ENCODE measurements at places on chromosomes 3 and 15.

- no peak for DNase-seq
These were observed 114.9 kb downstream of the PLD1 start for GRCh38 chr3:171695426-171695825.

DNA sequence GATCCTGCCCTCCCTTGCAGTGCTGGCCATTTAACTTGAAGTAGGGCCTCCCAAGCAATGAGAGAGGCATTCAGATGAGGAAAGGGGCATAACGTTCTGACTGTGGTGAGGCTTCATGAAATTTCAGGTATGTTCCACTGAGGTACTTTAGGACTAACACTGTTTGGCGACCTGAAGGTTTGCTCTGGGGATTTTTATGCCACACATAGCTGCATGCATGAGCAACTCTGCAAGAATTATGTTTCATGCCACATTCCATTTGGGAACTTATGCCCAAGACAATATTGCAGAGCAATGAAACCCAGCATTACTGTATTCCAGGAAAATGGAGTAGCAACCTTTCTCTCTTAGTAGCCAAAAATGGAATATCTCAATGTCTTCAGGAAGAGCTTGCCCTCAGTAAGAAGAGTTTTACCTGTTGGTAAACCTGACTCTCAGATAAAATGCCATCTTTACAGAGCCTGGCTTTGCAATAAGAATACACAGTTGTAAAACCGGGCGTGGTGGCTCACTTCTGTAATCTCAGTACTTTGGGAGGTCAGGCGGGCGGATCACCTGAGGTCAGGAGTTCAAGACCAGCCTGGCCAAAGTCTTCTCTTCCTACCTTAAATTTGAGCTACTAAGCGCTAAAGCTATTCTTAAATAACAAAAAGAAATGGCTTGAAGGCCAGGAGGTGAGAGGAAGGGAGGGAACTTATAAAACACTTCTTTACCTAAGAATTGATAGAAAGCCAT, 16.7 kb upstream of the TBL1XR1 start:
- no peak for DNase-seq

GRCh38 chr15:101135532-101136166, 116.2 kb downstream of the CHSY1 start:
- DNase-seq, result no peak

- no peak for DNase-seq
These were observed 168.4 kb downstream of the ZIC4 start for GRCh38 chr3:147237991-147238390.

DNA sequence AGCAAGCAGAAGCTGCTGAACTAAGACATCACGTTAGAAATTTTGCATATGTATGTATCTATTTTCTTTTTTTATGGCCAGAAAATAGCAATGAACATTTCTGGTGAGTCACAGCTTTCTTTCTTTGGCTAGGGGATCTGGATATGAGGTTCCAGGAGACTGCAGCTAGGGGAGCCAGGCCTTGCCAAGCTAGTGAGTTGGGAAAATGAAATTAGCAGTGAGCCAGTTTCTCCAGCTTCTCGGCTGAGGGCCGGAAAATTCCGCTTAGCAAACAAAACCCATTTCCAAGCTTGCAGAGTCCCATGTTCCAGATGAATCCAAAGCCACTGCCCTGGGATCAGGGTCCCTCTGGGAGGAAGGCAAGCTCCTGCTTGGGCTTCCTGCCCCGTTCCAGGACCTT, 137.6 kb downstream of the SRGAP3 start:
- peak; percentile 15 for DNase-seq

GRCh38 chr3:54197509-54197908, 75.2 kb downstream of the CACNA2D3 start:
- DNase-seq, result no peak

DNA sequence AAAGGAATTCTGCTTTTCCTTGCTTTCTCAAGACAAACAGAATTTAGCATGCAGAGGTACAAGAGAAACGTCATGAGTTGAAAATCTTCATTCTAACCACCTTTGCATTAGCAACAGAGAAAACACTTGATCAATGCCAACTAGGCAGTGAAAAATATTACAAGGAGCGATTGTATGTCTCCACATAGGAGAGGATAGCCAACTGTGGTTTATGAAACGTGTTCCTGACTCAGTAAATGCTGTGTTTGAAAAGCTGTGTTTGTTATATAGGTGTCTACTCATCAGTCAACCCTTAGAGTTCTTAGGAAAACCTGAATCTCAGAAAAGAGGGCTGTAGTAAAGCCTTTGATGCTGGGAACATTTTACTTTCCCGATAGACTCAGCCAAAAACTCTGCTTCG, 102.4 kb downstream of the FRMD4B start:
- DNase-seq, result no peak

DNA sequence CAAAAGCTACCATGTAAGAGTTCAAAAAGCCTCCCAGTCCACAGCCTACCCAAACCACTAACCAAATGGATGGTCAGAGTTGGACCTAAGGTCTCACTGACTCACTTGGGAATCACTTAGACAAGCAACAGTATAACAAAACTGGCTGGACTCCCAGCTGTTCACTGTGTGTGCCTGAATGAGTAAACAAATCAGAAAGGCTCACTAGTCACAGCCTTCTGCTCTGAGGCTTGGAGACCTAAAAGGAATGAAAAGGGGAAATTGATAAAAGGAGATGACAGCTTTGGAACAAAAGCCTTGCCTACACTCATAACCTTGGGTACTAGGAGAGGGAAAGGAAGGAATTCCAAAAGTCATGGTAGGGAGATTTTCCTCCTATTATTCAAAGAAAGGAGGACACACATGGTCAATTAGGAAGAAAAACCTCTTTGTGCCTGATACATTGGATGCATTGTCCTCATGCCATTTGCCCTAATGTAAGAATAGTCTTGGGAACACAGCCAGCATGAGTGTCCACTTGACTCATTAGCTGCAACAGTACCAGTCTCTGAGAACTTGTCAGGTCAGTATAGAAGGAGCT, 92.3 kb downstream of the FRMD5 start:
- peak; percentile 67 for DNase-seq

DNA sequence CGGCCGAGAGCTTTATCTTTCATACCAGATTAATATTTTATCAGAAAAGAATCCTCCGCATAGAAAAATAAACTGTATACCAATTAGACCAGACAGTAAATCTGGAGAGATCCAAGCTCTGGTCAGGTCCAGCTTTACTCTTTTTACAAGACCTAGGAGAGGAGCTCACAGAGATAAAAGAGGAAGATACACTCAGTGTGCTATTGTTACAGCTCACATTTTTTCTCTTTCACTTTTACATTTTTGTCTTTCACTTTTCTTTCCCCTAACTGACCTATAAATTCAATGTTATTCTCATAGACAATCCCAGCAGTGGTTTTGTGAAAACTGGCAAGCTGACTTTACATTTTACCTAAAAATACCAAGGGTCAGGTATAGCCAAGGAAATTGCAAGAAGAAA, 55.8 kb downstream of the GUCA1C start:
- no peak for DNase-seq
